ENCODE measurements at places on chromosomes 6 and 20.

DNA sequence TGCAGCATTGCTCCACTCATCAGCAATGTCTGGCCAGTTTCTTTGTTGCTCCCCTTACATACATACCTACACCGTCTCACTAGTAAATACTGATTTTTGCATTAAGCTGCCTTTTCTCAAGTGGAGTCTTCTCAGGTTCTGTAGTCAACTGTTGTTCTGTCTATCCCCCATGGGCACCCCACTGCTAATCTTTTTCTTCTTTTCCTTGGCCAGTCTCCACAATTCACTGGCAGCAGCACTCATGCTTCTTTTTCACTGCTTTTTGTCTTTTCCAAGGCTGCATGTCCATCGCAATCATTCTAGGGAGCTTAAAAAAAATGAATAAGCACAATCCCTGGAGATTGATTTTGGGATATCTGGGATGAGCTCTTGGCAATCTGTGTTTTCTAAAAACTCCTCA is 10.3 kb upstream of the ERVFRD-1 start:
- DNase-seq = no peak

GRCh38 chr6:55277646-55278045 is 49.6 kb upstream of the GFRAL start:
- DNase-seq = no peak

DNA sequence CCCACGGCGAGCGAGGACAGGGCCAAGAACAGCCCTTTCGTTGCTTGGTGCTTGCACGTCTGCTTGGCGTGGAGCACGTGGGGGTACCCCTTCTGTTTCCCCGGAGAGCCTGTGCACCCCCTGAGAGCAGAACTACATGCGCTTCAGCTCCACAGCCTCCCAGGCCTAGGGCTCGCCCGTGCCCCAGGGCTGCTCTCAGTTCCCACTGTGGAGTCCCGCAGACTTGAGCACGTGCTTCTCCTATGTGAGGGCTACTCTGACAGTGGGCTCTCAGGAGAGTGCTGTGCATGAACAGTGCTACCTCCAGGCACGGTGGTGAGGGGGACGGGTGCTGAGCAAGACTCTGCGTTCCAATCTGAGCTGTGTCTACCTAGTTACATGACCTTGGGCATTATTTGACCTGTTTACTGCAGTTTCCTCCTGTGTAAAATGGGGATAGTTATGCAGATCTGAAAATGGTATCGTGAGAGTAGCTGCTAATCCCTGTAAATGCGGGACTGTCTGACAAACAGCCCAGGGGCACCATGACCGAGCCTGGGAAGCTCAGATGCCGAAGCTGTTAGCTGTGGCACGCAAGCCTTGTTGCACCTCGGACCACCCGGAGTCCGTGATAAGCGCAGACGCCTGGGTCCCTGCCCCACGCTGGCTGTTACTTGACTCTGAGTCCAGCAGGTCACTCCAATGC is 82.4 kb downstream of the IRF4 start:
- DNase-seq = no peak

DNA sequence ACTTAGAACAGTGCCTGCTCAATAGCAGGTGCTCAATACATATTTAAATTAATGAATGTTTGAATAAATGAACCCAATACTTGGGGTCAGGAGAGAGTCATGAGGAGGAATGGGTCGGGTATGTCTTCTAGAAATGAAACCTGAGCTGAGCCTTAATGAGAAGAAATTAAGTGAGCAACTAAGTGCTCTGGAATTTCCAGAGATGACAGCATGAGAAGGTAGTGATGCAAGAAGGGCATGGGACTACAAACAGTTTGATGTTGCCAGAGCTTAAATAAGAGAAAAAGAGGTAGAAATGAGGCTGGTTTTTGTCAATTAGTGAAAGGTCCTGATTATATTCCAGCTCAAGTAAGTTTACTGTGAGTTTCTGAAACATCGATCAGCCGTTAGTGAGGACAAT is 82.9 kb downstream of the PDE10A start:
- no peak for DNase-seq

- no peak for DNase-seq
Measured at GRCh38 chr20:22020201-22020600, 314.7 kb downstream of the PAX1 start.

- no peak for DNase-seq
Measured at GRCh38 chr6:170051229-170052172, 239.4 kb downstream of the DLL1 start.

DNA sequence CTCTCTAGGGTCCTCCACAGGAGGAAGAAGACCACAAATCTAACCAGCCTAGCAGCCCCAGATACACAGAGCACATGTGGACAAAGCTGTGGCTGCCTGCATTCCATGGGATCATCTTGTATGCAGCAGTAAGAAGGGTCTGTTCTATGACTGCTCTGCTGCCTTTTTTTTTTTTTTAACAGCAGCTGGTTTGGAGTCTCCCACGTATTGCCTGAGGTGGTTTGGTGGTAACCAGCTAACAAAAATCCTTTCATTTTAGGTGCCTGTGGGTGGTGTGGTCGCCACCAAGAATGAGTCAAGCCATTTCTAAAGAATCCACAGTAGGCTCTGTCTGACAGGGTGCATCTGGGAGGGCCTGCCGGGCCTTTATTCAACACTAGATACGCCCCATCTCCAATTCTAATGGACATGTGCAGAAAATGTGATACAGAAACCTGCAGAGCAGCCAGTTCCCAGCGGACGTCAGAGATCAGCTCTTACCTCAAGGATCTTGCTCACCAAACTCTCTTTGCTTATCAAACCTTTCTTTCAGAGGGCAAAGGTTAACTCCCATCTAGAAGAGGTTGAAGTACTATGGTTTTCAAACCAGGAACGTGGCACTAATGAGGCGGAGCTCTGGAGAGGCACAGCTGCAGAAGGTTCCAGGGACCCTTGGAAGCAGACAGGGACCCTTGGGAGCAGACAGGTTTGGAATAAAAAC is 32.0 kb downstream of the GNAS-AS1 start:
- no peak for DNase-seq

DNA sequence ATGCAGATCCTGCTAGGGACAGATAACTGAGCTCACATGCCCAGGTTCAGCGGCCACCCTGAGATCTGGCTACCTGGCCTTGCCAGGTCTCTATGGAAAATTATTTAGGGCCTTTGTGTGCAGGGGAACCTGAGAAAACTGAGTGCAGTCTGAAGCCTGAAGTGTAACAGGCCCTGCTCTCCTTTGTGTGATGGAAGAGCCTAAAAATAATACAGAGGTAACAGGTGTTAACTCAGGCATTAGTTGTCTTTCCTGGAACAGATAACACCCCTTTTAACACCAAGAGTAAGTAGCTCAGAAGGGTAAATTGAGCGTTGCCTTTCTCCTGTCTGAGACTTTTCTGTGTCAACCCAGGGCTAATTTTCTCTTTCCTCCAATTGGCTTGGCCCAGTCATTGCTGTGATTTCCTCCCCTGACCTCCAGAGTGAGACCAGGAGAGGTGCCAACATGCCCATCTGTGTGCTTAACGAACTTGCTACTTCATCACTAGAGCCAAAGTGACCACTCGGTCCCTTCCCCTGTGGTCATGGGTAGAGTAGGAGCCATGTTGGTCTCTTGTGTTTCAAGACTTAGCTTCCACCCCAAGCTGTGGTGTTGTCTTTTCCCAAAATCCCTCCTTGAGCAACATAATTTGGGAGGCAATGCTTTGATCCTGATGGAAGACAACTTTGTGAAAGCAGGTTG is 304.4 kb upstream of the JAG1 start:
- no peak for DNase-seq

- no peak for DNase-seq
Measured at GRCh38 chr6:24501914-24502313, 7.1 kb downstream of the ALDH5A1 start.

- peak; percentile 18 for DNase-seq
Measured at GRCh38 chr20:34579191-34579978, 20.9 kb downstream of the MAP1LC3A start.

DNA sequence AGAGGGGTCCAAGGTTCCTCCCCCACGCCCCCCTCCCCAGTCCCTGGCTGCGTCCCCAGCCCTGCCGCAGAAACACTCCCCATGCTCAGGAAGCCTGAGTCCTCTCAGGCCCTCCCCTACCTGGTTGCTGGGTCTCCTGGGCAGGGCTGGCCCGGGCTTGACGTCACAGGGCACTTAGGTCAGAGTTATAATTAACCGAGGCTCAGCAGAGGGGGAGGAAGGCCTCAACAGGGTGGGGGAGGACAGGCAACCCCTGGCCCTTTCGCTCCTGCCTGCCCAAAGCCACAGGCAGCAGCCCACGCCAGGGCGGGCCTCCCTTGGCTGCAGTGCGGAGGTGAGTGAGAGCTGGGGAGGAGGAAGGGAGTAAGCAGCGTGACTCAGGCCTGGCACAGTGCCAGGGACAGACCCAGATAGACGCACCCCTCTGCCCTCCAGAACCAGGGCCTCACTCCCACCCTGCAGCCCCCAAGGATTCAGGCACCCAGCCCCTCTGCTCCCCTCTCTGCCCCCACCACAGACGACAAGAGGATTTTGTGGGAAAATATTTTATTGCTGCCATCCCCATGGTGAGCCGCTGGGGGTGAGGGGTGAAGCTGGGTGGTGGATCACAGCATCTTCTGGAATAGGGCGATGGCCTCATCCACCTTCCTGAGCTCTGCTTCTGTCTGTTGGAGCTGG is at the start of gene VWA7:
Gene VWA7, minus strand, starts transcription at position 340 of the 678 bp plus-strand sequence. CDS start 549 bp downstream, outside the sequence.
- DNase-seq = peak; percentile 88

DNA sequence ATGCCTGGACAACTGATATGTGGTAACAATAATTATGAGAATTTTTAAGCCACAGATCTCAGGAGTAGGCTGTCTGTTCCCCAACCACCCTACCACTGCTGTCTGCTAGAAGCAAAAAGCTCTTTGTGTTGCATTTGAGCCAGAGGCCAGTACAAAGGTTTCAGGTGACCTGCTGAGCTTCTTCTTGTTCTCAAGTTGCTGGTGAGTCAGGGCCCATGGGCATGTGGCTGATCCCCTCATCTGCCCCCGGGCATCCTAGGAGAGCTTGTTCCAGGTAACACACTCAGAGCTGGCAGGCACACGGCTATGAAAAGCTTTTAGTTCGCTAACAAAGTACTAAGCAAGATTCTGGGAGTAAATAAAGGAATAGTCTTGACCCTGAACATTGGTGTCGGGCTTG is 285.3 kb downstream of the CDC5L start:
- DNase-seq = no peak

GRCh38 chr20:52261792-52262191 is 70.2 kb upstream of the ZFP64 start:
- DNase-seq = no peak

- DNase-seq = no peak
Measured at GRCh38 chr6:31172973-31173384, 2.5 kb upstream of the POU5F1 start.

DNA sequence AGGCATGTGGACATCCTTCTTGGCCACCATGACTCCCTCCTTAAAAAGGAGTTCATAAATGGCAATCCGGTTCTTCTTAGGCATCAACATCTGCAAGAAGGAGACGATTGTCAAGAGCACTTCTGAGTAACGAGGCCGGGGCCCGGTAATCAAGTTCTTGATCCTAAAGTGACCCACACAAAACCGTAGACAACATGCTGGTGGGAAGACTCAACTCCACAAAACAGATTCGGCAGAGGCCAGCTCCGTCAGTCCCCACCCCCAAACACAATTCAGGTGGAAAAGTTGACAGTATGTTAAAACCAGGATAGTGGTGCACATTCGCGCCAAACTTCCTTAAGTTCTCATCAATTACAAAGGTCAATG is 754 bp downstream of the RPS10 start:
- no peak for DNase-seq

- no peak for DNase-seq
Measured at GRCh38 chr6:6230286-6230685, 90.2 kb downstream of the F13A1 start.

DNA sequence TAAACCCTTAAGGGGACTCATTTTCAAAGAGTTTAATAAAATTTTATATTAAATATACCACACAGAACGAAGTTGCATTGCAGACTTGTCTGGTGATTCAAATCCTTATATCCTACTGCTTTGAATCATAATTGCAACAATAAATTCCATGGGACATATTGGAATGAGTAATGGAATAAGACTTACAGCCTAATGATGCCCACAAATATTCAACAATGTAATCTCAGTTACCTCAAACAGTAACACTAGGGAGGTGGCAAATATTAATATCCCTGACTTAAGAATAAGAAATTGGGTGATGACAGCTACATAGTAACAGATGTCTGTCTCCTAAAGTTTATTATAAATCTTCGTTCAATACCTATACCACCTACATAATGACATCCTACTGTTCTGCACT is 52.6 kb downstream of the BMP5 start:
- DNase-seq = no peak

- DNase-seq = peak; percentile 71
Measured at GRCh38 chr20:37095108-37095598, 644 bp downstream of the RBL1 start.

GRCh38 chr20:50865591-50865990 is 65.6 kb downstream of the ADNP start:
- no peak for DNase-seq

- DNase-seq = no peak
Measured at GRCh38 chr20:40698281-40698680, 9.2 kb upstream of the MAFB start.

DNA sequence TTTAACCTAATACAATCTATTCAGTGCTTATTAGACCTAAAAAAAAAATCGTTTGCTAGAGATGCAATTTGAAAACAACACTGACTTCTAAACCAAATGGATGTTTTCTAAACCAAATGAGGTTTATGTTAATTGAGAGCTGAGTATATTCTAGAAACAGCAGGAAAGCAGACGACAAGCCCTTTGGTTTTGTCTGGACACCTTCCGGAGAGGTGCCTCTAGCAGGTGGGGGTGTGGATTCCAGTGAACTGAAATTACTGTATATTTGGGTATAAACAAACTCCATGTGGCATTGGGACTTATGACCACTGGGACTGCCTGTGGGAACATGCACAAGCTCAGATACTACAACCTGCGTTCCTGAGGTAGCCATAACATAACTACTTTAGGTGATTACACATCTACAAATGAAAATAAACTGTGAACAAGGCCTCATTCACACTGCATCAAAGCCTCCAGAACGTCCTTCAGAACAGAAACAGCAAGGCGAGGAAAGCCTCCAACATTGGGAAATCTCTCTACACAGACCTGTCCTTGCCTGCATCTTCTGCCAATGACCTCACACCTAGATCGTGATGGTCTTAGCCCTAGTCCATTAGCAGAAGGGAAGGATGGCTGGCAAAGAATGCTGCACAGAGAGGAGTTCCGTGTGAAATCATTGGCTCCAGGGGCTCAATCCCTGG is 206.8 kb upstream of the FOXQ1 start:
- no peak for DNase-seq

GRCh38 chr6:16929809-16930208 is 168.5 kb upstream of the ATXN1 start:
- DNase-seq = peak; percentile 9

DNA sequence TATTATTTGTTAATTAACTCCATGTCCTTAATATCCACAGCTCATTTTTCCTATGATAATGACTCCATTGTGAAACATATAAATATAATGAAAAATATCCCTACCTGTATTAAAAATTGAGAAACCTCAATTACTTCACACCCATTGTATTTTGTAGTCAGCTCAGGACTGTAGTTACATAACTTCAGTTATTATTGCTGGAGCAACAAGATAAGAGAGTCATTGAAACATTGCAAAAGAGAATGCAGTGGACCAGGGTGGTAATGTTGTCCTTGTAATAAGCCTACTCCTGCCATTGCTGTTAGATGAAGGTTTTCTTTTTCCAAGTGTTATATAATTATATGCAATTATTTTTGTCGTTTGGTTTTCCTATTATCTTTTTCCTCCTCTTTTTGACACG is 184.4 kb downstream of the PRL start:
- DNase-seq = peak; percentile 56

All from hematopoietic multipotent progenitor cell treated with erythropoietin and hydrocortisone succinate and interleukin-3 and kit ligand, for 6 days (in vitro differentiated cells).